ENCODE measurements at places on chromosomes 3 and 15.

GRCh38 chr3:195154793-195155535 is 116.0 kb downstream of the XXYLT1 start:
- DNase-seq = no peak

DNA sequence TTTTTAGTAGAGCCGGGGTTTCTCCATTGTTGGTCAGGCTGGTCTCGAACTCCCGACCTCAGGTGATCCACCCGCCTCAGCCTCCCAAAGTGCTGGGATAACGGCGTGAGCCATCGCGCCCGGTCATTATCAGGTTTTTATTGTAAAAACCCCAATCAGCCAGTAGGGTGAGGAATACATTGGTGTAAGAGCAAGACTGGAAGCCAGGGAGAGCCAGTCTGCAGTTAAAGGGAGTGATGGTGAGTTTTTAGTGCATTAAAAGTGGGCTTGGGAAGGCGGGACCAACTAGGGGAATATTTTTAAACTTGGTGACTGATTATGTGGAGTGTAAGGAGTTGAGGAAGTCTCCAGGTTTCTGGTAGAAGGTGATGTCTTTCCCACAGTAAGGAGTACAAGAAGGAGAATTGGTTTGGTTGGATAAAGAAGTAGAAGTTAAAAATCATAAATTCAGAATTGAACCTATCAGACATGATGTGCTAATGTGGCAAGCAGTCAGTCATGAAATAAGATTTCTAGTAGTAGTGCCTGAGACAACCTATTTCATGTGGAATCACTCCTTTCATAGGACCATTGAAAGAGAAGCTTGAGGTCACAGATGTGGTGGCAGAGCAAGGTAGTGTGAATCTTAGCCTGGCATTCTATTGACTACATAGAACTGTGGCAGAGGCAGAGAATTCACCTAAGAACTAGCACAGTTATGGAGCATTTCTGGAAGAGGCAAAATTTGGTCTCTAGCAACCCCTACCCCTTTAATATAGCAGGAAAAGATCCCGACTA is 2.4 kb upstream of the DCBLD2 start:
- DNase-seq = no peak

- no peak for DNase-seq
Observed at GRCh38 chr15:41568350-41569017, 9.5 kb downstream of the TYRO3 start.

DNA sequence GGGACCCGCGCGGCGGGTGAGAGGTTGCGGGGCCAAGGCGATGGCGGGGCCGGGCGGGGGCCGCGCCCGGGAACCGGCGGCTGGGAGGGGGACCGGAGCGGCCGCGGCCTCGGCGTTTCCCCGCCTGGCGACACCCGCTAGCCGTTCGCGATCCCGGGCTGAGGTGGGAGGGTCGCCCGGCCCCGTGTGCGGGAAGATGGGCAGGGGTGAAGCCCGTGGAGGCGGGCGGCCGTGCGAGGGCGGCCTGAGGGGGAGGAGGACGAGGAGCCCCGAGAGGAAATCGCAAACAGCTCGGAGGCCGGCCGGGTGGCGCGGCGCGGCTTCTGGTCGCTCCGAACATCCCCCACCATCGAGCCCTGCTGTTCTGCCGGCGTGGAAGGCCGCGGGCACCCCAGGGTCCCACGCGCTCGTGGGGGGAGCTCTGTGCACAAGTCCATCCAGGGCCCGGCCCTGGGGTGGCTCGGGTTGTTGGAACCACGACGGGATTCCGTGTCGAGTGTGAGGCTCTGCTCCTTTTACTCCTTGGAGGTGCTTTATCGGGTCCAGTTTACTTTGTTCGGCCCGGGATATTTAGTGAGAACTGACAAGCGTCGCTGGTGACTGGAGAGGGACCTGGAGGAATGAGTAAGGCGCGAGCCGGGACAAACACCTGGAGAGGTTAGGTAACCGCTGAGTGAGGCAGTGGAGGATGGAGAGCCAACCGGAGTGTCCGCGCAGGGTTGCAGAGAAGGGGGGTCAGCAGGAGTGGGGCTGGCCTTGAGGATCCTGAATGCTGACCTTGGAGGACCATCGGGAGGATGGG is 728 bp downstream of the CRTC3 start:
- DNase-seq = peak; percentile 38

GRCh38 chr15:26926081-26926480 is 44.9 kb upstream of the GABRG3 start:
- no peak for DNase-seq

- DNase-seq = no peak
Observed at GRCh38 chr15:63043335-63044076, 959 bp downstream of the TPM1 start.

All from activated CD4-positive, alpha-beta T cell treated with anti-CD3 and anti-CD28 coated beads, Interleukin-2, amount 50 U/mL, for 1 hour (primary cell).